ENCODE measurements at places on chromosomes 1 and 21.
A peak's percentile ranks its signal among the peaks of the same experiment; 100 is the strongest.

GRCh38 chr21:25759573-25759972 is 24.8 kb downstream of the GABPA start:
- DNase-seq = no peak

- DNase-seq = peak; percentile 93
These were observed 36.7 kb upstream of the TARDBP start for GRCh38 chr1:10975567-10976326.

DNA sequence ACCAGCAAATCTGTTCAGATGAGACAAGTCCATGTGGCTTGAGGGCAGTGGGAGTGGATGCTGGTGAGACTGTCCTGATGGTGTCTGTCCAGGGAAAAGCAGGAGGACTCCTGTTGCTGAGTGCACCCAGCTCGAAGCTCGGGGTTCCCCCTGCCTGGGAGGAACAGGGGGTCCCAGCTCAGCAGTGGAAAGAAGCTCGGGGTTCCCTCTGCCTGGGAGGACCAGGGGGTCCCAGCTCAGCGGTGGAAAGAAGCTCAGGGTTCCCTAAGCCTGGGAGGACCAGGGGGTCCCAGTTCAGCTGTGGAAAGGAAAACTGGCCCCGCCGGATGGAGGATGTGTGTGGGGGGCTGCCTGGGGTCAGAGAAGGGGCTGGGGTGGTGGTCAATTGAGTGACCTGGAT is 39.1 kb downstream of the CRYAA start:
- DNase-seq = no peak

DNA sequence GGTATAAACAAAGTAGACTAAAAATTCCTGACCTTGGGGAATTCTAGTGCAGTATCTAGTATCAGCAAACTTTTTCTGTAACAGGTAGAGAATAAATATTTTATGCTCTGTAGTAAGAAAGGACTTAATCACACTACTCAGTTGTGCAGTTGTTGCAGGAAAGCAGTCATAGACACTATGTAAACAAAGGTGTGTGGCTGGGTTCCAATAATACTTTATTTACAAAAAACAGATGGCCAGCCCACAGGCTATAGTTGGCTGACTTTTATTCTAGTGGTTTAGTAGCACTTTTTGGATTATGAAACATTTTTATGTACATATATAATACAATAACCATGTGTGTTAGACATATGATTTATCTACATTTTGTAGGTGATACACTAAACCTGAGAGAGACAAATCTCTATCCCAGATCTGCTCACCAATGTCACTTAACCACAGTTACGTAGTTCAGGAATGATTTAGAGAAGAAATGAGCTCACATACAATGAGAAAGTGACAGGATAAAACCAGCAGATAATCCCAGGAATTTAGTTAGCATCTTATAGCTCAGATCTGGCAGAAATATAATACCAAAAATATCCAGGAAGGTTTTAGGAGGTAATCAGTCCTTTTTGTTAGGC is 56.1 kb downstream of the MIER1 start:
- no peak for DNase-seq

DNA sequence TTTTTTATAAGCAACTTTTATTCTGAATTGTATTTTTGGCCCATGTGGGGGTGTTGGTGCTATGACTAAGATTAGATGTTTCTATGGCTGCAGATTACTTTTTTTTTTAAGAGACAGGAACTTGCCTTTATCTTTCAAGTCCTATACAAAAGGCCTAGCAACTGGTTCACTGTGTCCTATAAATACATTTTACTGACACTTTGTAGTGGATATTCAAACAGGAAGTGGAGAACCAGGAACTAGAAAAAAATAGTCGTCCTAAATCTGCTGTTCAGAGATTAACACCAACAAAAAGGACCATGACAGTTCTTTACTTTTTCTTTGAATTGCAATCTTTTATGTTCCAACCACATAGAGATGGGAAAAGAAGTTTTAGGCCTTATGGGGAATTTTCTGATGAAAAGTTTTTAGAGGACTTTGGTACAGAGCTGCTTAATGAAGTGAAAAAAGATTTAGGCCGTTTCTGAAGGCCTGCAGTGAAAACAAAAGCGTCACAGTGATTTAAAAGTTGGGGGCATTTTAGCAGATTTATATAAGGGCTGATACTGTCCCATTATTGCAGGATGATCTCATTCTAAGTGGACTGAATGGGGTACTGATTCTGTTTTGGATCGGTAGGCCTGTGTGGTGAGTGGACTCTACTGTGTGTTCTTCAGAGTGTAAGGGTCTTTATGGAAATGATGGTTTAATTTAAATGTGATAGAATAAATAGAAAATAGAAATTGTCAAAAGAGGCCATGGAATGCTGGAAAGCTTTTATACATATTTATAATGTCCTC is 136.4 kb upstream of the DEPDC1 start:
- no peak for DNase-seq

- no peak for DNase-seq
These were observed 37.6 kb downstream of the C1orf87 start for GRCh38 chr1:60035921-60036320.

- no peak for DNase-seq
These were observed 183.6 kb upstream of the UBE2U start for GRCh38 chr1:64019818-64020217.

DNA sequence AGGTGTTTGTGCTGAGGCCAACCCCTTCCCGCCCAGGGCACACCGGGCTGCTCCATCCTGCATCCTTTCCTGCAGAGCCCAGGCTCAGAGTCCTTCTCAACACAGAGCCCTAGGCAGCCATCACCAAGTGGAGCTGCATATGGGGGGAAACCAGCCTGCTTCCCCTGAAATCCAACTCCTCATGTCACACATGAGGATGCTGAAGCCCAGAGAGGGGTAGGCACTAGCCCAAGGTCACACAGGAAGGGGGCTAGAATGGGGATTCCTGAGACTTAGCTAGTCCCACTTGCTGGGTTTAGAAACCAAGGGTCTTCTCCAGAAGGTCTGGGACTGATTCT is 5.5 kb upstream of the TNFRSF1B start:
- DNase-seq = no peak
